ENCODE measurements at places on chromosomes 3 and 15.
A peak's percentile ranks its signal among the peaks of the same experiment; 100 is the strongest.

DNA sequence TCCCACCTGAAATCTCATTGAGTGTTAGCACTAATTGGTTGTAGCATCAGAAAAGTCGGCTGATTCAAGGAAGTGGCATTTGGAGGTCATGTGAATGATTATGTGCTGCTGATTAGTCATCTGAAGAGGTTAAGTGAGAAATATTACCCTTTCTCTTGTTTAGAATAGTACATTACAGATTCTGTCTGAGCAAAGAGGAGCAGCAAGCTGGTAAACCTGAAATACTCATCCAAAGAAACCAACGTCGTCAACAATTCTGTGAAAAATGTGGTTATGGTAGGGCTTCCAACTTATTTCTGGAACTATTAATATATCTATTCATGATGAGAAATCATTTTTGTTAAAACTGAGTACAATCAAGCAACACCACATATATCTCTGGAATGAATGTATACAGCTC is 1024.9 kb downstream of the TUSC7 start:
- no peak for DNase-seq

DNA sequence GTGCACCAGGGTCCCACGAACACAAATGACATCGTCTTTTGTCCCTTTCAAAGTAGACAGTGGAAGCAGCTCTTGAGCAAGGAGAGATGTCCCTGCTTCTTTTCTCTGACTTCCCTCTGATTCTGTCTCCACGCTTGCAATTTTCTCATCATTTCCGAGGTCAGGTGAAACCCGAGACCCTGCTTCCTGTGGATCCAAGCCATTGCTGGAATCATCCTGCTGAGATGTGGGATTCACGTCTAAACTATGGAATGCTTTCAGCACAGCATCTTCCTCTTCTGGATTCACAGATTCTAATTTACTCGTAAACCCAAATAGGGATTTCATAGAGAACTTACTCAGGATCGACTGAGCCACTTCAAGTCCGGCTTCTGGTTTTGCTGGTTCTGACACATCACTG is 127.1 kb downstream of the FMN1 start:
- no peak for DNase-seq

GRCh38 chr15:77672135-77672534 is 39.4 kb upstream of the LINGO1 start:
- no peak for DNase-seq

- DNase-seq, result no peak
Observed at GRCh38 chr15:82146990-82147461, 101.2 kb upstream of the MEX3B start.

- DNase-seq, result no peak
Observed at GRCh38 chr3:112973325-112974177, 1.4 kb downstream of the CD200R1 start.

- DNase-seq, result peak; percentile 25
Observed at GRCh38 chr3:191328962-191329653, at the start of gene CCDC50. Gene CCDC50 (plus strand): TSS chr3:191329394. CDS start chr3:191329675, 281 bp downstream.

DNA sequence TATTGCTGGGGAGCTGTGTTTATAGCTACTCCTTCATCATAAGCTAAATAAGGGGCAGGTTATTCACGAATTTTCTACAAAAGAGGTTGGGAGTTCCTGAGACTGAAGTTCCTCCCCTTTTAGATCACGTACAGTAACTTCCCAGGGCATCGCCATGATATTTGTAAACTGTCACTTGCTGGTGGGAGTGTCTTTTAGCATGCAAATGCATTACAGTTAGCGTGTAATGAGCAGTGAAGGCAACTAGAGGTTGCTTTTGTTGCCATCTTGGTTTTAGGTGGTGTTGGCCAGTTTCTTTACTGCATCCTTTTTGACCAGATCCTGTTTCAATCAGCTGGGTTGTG is 64.4 kb downstream of the IL12A start:
- no peak for DNase-seq
